Activated CD8-positive, alpha-beta memory T cell treated with anti-CD3 and anti-CD28 coated beads, Interleukin-2, amount 10 ng/mL, durations not matched to agents 7 days and 5 days (primary cell): ENCODE measurements at places on chromosomes 1 and 21. TPM values are rescaled to one million over a fixed set of nuclear protein-coding genes. Genes with fewer than 3 reads are reported as not detected.
A peak's percentile ranks its signal among the peaks of the same experiment; 100 is the strongest.

OR6F1 gene
- total RNA-seq = not detected

ADAM30 gene
- not detected for total RNA-seq

CCT3 gene
- 253 TPM for total RNA-seq

DNA sequence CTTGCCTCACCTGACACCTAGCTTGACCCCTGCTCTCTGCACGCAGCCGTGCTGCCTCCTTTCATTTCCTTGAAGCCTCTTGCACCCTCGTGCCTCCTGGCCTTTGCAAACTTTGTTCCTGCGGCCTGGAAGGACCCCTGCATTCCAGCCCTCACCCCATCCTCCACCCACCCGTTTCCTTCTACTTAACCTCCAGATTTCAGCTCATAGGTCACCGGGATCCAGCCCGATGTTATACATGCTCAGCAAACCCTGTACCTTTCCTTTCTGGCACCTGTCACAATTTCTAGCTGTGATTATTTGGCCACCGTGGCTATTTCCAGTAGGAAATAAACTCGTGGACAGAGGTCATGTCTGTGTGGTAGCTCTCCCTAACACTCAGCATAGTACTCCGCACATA lies 4.5 kb downstream of the EDARADD start:
- DNase-seq = no peak

FCER1A gene
- not detected for total RNA-seq

- no peak for DNase-seq
These were observed 12.6 kb upstream of the IL12RB2 start for GRCh38 chr1:67294836-67295617.

IGSF3 gene
- 0.03 TPM for total RNA-seq

DNA sequence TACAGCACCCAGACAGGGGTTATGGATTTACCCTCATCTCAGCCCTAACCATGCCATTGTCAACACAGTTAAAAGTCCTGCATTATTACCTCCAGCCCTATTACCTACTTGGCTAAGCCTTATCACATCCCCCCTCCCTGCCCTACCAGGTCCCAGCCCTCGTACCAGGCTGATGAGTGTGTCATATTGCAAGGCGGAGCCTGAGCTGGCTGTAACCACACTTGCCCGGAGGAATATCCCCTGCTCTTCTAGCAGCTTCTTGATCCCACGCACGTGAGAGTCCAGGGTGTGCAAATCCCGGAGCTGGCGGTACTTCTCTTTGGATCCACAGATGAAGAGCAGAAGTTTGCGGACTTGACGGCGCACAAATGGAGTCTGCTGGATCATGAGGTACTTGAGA lies 87.4 kb downstream of the UBR4 start:
- DNase-seq = no peak

- no peak for DNase-seq
These were observed 135.5 kb downstream of the MIS18A start for GRCh38 chr21:32143241-32143939.

GRCh38 chr1:2857521-2857920 lies 56.0 kb upstream of the TTC34 start:
- no peak for DNase-seq

DNA sequence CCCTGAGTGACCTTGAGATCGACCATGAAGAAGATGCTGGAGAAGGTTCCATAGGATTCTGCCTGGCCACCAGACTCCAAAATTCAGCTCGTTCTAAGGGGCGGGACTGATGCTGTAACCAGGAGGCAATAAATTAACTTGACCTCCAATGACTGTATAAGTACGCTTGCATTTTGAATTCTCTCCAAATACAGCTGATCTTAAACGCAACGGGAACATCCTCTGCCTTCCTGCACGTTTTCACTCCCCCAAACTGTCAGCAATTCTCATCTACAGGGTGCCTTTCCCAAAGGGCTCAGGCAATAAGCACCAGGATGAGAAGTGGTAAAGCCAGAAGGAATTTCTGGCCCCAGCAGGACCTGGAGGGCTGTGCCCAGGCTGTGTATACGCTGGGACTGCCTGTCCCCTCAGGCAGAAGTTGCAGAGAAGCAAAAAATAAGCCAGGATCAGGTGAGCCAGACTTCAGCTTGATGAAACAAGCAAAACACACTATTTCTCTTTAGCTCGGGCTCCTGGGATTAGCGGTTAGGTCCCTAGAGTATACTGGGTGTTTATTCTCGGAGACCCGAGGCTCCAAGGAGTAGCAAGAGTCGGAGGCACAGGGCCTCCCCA lies 124.8 kb downstream of the LRIG2 start:
- no peak for DNase-seq

- no peak for DNase-seq
These were observed 23.7 kb downstream of the RNU5D-1 start for GRCh38 chr1:44707112-44707881.

DNA sequence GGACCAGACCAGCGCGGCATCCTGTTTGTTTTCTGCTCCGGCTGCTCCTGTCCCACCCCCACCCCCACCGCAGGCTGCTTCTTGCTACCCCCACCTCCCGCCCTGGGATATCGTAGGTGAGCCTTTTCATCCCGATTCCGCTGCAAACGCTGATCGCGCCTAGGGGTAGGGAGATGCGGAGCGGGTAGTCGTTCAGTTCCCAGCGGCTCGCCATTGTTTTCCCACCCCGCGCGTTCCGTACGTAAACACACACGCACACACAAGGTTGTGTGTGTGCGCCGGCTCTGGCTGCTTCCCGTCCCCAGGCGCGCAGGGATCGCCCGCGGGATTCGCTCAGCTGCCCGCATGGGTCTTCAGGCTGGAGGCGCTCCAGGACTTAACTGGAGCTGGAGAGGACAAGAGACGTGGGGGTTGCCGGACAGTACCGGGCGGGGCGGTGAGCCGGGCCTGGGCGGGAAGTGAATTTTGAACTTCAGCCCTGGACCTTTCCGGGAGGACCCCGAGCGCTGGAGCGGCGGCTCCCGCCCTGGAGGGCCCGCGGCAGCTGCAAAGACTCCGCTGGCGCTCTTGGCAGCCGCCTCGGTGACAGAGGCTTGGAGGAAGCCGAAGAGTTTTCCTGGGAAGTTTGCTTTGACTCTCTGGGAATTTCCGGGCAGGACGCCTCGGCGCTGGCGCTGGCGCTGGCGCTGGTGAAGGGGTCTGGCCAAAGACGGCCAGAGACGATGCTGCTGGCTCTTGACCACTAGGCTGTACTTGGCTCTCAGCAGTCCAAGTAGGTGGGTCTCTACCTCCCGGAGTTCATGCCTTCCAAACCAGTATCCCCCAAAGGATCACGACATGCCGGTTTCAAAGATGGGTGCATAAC lies 1.6 kb downstream of the SOX13 start:
- DNase-seq = no peak

LCE1A gene
- not detected for total RNA-seq

GRCh38 chr1:9494936-9495758 lies 44.1 kb upstream of the SLC25A33 start:
- peak; percentile 73 for DNase-seq

CFAP107 gene
- not detected for total RNA-seq

JAM2 gene
- 0.26 TPM for total RNA-seq

DNA sequence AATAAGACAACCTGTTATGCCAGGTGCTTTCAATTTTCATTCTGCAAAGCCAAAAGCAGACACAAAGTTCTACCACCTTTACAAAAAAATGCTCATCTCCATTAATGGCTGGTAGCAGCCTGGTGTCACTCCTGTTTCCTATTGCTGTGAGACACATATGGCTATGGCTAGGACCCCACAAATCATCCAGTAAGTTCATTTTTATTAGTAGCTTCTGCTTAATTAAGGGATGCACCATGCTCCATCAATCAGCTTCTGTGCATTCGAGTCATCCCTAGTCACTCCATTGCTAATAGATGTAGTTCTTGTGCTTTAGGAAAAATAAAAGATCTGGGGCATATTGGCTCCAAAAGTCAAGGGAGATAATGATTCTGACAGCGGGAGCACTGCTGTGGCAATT lies 257.2 kb downstream of the SPATA17 start:
- DNase-seq = no peak

DNA sequence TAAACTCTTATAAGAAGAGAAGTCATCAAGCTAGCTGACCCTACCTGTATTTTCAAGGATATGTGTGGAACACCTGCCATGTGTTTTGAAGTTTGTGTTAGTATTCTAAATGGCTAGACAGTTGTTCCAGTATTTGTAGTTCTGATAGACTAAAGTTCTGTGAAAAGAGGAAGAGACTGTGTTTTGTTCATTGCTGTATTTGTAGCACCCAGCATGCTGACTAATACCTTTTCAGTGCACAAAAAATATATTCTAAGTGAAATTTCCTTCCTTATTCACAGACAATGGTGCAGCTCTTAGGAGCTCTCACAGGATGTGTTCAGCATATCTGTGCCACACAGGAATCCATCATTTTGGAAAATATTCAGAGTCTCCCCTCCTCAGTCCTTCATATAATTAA lies 8.2 kb upstream of the METTL18 start:
- no peak for DNase-seq

CLCA4 gene
- not detected for total RNA-seq

CDCP2 gene
- total RNA-seq = 0.09 TPM

PLPP3 gene
- total RNA-seq = not detected

HSD3B2 gene
- not detected for total RNA-seq

GRCh38 chr1:181318022-181318857 lies 165.1 kb upstream of the CACNA1E start:
- DNase-seq = peak; percentile 32

BNIPL gene
- total RNA-seq = 1.0 TPM

DNA sequence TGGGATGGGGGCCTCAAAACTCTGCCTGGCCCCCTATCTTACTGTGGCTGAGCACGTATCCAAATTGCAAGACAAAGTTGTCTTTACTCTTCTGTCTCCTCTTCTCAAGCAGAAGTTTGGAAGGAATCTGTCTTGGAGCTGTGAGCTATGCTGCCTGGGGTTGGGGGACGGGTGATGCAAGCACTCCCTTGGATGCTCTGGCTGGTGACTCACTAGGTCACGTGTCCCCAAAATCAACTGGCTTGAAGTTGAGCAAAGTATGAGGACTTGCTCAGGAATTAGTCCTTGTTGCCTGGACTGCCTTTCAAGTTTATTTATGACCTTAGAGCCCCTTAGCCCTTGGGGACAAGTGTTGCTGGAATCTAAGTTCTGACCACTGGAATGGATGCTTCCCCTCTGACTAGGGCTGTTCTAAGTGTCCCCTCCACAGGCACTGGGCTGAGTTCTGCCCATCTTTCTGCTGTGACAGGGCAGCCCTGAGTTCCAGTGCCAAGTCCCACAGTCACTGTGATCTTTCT lies 269.5 kb downstream of the HHAT start:
- no peak for DNase-seq
